Pancreas (tissue), 10 donors: ENCODE measurements at places on chromosomes 2 and 18. TPM values are rescaled to one million over a fixed set of nuclear protein-coding genes. Genes with fewer than 3 reads are reported as not detected.

The RETSAT gene
- 22.1 TPM for polyA plus RNA-seq

The MOGAT1 gene
- polyA plus RNA-seq = not detected

The IWS1 gene
- polyA plus RNA-seq = 22.3 TPM

DNA sequence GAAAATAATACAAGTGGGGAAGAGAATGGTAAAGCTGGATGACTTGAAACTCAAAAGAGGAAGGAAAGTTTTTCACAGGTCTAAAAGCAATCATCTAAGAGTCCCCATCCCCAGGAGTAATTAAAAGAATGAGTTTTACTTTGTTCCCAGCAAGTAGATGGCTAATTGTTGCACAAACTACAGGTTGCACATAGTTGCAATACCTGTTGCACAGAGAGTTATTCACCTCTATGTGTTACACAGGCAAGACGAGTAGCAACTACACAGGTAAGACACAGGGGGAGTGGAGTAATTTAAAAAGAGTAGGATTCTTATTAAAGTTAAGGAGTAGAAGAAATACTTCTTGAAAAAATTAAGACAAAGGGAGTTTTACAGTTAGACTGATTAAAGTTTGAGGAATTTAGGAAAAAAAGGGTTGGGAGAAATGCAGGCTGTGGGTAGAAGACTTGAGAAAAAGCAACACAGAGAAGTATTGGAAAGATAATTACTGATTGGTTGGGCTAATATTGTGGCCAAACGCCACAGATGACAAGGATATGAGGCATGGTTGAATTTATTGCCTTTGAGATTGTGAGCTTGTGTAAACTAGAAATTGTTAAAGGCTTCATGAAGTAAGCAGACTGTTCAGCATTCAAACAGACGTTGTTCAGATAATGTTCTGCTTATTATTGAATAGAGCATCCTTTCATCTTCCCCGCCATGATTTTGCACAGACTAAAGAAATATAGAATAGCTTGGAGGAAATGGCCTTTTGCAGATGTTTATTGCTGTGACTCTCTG, 699.3 kb downstream of the NR4A2 start:
- no peak for DNase-seq

- DNase-seq = no peak
These were observed 43.4 kb upstream of the DSC1 start for GRCh38 chr18:31206071-31206470.

- no peak for DNase-seq
These were observed 181.0 kb downstream of the SLC39A10 start for GRCh38 chr2:195838002-195838401.

- DNase-seq = no peak
These were observed 887.5 kb upstream of the NRXN1 start for GRCh38 chr2:51919395-51919794.
